Mucosa of descending colon (tissue), 3 donors: ENCODE measurements at places on chromosomes 3 and 15.

DNA sequence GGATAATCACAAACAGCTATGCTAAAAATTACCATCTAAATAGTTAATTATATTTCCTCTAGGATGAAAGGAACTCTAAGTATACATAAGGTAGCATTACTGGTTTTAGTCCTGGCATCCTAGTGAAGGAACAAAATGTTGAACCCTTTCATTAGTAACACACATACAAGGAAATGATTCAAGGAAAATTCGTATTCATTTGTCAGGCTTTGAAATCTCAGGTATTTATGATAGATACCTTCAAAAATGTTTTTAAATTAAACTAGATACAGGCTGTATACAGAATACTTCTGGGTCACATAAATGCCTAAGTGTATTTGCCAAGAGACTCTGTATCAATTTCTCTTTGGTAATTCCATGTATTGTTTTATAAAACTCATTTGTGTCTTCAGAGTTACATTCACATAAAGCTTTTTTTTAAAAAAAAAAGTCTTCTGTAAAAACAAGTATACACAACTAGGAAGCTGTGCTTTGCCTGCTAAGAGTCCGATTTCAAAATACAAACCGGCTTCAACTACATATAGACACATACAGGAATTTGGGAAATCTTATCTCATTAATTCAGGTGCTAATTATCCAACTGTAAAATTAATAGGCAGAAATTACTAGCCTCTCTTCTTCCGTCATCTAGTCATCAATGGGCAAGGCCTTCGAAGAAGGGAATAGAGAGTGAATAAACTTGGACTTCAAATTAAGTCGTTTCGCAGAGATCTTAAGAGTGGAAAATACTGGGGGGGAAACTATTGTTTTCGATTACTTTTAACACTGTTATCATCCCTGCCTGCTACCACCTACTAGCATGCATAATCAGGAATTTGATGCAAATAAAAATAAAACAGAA lies 1.3 kb downstream of the SECISBP2L start:
- DNase-seq, result no peak

DNA sequence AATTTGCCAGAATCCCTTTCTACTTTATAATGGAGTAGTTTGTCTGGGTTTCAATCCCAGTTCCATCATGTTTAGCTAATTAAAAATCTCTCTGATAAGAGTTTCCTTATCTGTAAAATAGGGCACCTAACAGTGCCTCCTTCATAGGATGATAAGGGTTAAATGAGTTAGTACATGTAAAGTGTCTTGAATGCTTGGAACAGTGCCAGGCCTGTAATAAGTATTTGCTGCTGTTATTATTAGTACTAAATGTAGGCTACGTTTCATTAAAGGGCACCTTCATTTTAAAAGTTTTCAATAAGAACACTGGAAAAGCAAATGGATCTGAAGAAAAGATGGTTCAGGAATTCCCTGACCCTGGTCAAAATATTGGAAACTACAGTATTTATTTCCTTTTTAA lies 11.8 kb upstream of the SLC2A2 start:
- no peak for DNase-seq

DNA sequence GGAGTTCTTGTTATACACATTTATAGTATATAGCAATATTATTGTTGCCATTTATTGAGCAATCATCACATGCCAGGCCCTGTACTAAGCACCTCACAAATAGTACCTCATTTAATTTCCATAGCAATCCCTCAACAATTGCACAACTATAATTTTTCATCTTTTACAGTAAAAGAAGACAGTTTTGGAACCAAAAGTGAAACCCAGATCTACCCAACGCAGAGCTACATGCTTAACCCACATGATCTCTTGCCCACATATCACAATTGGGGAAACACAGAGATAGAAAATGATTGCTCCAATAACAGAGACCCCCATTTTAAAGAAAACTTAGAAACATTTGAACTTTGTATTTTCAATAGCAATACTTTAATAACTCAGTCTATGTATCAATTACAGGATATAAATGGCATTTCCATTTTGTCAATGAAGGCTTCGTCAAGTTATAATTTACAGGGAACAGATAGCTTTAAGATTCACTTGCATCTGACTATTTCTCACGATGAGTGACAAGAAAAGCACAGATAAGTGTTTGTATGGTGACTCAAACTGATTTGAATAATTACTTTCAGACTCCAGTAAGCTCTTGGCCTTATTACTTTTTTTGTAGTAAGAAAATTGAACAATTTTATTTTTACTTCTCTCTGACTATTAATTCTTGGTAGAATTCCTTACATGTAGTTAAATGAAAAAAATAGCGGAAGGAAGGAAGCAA lies 38.7 kb upstream of the CCDC50 start:
- DNase-seq, result no peak

- no peak for DNase-seq
Observed at GRCh38 chr3:189500798-189501495, 130.2 kb upstream of the TP63 start.

GRCh38 chr15:58445865-58446264 lies 14.1 kb downstream of the LIPC start:
- DNase-seq, result no peak

DNA sequence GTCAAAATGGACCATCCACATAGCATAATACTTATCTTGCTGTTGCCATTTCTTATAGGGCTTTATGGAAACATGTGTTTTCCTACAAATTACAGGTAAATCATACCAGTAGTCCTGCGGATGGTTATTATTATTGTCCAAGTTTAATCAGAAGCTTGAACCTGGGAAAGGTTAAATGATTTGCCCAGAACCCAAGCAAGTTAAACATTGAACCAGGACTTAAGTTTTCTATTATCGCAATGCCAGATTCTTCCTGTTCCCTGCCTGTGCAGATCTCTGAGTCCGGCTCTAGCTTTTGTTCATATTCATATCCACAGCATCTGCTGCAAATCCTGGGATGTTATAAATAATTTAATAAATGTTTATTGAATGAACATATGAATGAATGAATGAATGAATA lies 12.5 kb downstream of the LPP start:
- DNase-seq, result no peak

GRCh38 chr3:50651920-50652529 lies 22.7 kb upstream of the DOCK3 start:
- no peak for DNase-seq
